ENCODE measurements at places on chromosomes 4 and X. TPM values are rescaled to one million over a fixed set of nuclear protein-coding genes. Genes with fewer than 3 reads are reported as not detected.

Gene PCDH11X
- 0.06 TPM for total RNA-seq

Gene CLDN22
- total RNA-seq, result not detected

GRCh38 chr4:125368671-125369081, 53.9 kb downstream of the FAT4 start:
- DNase-seq, result no peak

GRCh38 chr4:89682808-89683207, 154.2 kb downstream of the SNCA start:
- DNase-seq, result no peak

DNA sequence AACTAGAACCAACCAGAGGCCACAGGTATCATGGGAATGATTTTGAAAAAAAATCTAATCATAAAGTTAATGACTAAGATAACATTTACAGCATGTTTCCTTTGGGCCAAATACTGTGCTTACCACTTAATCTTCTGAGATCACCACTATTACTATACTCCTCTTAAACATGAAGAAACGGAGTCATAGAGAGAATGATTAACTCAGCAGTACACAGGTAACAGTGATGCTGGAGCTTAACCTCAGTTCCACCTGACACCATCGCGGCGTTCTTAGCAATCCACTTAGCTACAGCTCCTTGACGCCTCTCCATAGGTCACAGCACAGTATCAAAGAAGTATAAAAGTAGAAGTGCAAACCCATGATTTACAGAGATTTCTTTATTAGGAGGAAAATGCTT, 592.6 kb upstream of the SLIT2 start:
- DNase-seq, result no peak

DNA sequence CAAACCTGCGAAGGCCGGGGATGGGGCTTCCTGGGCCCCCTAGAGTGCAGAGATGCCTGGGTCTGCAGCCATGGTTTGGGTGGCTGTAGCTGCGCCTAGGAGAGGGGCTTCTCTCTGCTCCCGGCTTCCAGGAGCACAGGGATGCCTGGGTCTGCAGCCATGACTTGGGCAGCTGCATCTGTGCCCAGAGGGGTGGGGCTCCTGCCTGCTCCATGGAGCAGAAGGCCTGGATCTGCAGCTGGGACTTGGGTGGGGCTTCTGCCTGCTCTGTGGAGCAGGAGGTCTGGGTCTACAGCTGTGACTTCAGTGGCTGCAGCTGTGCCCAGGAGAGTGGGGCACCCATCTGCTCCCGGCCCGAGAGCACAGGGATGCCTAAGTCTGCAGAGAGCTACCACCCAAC, 20.8 kb downstream of the SPON2 start:
- no peak for DNase-seq

- DNase-seq, result no peak
Measured at GRCh38 chr4:13989501-13989900, 362.0 kb upstream of the BOD1L1 start.

DNA sequence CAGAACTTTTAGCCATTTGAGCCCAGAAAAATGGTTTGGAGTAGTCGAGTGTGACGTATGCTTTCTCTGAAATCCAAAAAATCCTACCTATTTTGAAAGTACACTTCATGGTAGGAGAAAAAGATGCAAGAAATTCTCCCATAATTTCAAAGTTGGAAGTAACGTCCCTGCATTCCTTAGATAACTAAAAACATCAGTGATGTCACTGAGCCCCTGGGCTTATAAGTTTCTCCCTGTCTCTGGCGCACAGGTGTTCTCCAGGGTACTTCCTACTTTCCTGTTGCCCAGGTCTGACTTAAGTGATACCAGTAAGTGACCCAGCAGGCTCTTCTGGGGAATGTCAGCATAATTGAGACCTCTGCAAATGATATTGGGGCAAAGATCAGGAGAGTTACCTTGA, 90.5 kb upstream of the WDR1 start:
- no peak for DNase-seq

GRCh38 chrX:148662014-148662413, 161.6 kb downstream of the AFF2 start:
- DNase-seq, result no peak

GRCh38 chrX:13464599-13465275, 104.7 kb upstream of the EGFL6 start:
- no peak for DNase-seq

Gene NIPAL1
- total RNA-seq, result 53.6 TPM

DNA sequence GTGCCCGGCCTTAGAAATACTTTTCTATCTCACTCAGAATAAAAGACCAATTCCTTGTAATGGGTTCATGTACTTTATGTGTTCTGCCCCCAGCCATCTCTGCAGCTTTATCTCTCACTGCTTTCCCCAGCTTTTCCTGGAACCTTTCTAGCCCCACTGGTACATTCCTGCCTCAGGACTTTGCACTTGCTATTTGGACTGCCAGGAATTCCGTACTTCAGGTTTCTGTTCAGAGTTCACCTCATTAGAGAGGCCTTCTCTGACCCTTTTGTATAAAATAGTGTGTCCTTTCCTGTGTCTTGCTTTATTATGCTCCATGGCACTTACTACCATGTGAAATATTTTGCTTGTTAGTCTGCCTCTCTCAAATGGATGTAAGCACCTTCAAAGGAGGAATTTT, 112.5 kb downstream of the PDLIM5 start:
- DNase-seq, result no peak

- DNase-seq, result no peak
Measured at GRCh38 chr4:853416-853781, 27.5 kb upstream of the CPLX1 start.

DNA sequence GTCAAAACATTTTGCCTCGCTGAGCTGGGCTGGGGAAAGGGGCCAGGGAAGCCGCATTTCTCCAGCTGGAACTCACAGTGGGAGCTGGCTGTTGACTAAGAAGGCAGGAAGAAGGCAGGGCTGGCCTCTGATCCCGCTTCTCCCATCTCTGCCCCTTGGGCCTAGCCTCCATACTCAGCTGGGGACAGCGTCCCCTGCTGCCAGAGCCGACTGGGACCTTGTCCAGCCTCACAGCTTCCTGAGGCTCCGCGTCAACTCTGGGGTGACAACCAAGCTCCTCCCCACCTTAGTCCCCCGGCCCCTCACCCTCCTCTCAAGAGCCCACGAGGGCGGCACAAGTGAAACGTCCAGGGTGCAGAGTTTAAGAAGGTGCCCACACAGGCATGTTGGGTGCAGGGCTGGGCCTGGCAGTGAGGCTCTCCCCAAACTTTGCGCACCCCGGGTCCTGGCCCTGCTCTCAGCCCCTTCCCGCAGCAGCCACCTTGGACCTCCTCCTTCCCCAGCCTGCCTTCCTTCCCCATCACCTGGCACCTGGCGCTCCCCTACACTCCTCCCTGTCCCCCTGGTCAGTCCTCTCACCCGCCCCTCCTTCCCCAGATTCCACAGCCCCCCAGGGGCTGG, 100.8 kb downstream of the PSAPL1 start:
- no peak for DNase-seq

Gene DUSP21
- not detected for total RNA-seq

Gene SLC10A4
- total RNA-seq, result 0.27 TPM

- no peak for DNase-seq
Measured at GRCh38 chr4:71456841-71457240, 118.0 kb downstream of the SLC4A4 start.

DNA sequence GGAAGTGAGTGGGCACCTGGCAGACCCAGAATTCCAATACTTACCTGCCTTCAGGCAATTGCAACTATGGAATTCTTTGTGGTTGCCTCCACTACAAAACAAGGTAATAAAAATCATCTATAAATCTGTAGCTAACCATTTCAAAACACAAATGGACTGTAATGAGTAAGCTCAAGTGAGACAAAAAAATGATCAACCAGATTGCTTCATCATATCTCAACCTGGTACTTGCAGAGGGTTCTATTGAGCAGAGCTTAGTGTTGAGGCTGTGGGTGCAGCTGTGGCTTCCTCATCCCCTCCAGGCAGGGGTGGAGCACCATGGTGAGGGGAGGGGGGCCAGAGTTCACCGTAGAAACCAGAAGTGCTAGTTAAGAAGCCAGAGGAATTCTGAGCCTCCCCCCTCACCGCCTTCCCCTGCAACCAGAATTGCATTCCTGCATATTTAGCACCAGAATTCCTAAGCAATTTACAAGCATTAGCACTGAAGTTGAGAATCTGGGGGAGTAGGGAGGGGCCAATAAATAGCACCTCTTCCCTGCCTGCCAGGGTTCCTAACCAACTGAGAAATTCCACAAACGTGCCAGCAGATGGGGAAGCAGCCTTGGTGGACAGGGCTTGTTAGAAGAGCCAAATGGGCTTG, 11.5 kb downstream of the CTAG1A start:
- no peak for DNase-seq

DNA sequence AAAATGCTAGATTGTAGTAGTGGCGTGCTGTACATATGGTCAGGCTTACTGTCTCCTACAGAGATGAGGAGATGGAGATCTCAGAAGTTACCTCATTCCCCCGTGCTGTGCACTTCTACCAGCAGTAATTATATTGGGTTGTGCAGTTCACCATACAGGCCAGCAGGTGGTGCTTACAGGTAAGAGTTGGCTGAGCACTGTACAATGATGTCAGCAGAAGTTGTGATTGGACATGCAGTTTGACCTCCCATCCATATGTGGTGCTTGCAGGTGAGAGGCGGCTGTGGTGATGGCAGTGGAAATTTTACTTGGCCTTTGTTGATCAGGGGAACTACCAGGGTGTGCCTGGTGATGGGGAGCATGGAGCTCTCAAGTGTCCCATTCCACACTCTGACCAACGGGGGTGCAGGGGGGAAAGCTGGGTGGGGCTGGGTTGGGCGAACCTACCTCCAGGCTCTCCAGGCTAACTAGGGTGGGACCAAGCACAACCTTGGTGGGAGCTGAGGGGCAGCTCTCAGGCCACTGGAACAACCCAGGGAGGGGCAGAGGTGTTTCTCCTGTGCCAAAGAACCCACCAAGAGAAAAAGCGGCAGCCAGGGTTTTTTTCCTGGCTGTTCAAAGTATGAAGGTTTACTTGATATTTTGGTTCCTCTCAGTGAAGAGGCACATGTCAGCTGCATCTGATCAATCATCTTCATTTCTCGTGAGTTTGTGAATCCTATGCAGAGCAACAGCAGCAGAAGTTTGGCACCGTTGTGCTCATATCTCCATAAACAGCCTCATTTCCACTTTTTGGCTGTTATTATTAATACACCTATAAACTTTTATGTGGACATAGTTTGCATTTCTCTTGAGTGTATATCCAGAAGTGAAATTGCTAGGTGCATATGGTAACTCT, 73.8 kb upstream of the FREM3 start:
- DNase-seq, result peak; percentile 55

DNA sequence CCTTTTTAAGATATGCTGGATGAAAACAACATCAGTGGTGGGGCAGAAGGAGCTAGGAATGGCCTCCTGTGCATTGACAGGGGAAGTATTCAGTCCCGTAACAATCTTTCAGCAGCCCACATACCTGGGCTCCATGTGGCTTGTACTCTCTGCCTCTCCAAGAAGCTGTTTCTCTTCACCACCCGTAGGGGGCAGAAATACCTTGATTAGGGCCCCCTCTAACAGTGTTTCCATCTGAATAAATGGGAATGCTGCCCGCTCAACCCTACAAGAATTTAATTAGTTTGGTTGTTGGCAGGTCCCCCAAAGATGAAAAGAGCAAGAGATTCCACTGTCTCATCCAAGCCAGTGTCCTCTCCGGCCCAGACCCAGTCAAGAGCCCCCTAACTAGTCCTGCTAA, 155.2 kb downstream of the SMIM20 start:
- DNase-seq, result no peak

Gene HPGDS
- total RNA-seq, result 3.3 TPM

Gene FTSJ1
- 25.1 TPM for total RNA-seq

DNA sequence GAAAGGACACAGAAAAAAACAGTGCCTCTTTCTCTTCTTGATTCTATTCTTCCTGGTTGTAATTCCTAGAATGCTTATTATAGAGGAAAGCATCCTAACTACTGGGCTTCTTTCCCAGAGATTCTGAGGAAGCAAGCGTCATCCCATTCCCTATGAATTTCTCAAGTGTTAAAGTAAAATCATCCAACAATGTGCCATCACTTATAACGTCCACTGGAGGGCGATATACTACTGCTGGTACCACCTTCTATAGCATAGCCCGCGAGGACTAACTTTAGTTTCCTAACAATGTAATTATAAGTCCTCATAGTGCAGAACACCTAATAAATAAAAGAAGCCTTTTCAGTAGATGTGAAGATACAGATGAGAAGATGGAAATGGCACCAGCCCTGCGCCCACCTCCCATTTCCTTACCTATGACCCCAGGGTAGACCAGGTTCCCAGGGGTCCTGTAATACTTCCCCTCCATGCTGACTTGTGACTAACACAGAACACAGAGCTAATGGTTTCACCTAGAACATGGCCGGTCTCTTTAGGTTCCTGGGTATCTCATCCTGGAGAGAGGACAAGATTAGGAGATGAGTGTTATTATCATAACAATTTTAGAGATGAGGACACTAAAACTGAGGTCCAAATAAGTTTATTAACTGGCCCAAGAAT, 4.2 kb downstream of the CENPVL3 start:
- no peak for DNase-seq

DNA sequence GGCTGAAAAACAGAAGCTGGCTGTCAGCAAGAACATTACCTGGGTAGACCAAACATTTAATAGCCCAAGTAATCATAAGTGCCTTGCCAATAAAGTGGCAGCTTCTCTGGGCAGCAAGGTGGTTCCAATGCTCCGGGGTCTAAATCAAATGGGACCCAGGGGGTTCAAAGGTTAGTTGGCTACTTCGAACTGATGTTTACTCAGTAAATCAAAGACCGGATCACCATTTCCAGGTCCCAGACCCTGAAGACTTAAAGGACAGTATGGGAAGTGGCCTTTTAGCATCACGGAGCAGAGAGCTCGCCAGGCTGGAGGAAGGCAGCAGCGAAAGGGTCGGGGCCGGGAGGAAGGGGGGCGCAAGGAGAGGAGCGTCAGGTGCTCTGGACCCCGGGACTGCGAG, 1.0 kb downstream of the SH3KBP1 start:
- DNase-seq, result no peak
